ENCODE measurements at places on chromosomes 7 and 10.

DNA sequence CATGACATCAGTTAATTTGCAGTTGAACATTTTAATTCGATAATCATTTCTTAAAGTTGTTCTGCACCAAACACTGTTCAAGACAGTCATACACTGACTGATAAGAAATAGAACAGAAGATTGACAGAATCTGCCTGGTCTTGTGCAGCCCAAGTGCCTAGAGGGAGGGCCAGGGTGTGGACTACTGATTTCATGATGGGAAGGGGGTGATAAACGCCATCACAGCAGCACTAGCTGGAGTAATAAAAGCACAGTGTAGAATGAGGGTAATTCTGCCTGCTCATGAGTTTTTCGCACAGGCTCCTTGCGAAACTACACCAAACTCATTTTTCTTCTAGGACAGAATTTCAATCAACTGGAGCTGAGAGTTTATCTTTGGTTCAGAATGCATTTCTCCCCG, 270.1 kb downstream of the ARL4A start:
- DNase-seq = no peak

DNA sequence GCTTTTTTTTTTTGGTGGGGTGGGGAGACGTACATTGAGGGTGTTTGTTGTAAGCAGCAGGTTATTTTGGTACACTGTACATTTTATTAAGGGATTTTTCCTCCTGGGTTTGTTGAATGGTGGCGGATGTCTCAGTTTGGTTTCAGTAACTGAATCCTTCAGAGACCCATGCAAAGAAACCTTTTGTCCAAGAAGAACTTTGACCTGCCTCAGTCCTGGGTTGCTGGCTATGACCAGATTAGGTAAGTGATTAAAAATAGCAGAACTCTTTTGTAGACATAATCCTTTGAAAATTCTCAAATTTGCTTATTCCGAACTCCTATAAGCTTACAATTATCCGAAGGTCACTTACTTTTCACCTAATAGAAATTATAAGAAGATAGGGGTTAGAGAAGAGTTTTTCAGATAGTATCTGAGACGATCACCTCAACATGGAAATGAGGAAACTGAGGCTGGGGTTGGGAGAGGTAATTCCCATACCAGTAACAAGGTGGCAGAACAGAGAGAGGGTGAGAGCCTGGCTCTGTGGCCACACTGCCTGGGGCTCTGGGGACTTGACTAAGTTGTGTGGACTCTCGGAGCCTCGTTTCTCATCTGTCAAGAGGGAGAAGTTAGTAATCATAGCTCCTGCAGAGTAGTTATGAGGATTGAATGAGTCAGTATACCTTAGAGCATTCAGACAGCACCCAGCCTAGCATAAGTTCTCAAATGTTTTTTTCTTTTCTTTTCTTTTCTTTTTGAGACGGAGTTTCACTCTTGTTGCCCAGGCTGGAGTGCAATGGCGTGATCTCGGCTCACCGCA, 87.4 kb downstream of the CCNY start:
- no peak for DNase-seq

GRCh38 chr7:80047856-80048459, 86.7 kb upstream of the GNAI1 start:
- no peak for DNase-seq

- DNase-seq = no peak
These were observed 7.8 kb upstream of the CYP3A4 start for GRCh38 chr7:99791667-99792369.

DNA sequence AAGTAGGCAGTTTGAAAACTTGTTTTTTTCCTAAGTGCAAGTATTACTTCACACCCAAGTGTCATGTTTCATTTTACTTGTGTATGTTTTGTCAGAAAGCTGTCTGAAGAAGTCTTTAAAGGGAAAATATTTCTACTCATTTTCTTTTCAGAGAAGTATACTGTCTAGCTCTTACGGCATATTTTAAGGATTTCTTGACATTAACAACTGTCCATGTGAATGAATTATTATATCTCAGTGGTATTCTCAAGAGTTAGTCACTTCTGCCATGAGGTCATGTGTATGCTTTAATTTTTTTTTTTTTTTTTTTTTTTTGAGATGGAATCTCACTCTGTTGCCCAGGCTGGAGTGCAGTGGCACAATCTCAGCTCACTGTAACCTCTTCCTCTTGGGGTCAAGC, 229.5 kb downstream of the BICC1 start:
- no peak for DNase-seq

DNA sequence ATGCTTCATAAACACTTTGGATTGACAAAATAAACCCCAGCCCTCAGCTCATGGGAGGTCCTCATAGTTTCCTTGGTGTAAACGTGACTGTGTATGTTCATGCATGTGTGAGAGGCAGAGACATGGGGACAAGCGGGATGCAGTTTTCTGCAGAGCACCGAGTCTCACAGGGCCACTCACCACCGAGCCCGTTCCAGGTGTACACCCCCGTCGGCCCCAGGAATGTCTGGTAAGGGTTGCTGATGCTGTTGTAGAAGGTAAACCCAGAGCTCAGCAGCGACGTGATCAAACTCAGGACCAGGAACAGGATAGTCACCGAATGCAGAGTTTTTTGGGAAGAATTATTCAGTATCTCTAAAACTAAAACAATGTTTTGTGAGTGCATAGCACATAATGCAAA, 9.2 kb downstream of the CLRN3 start:
- no peak for DNase-seq

DNA sequence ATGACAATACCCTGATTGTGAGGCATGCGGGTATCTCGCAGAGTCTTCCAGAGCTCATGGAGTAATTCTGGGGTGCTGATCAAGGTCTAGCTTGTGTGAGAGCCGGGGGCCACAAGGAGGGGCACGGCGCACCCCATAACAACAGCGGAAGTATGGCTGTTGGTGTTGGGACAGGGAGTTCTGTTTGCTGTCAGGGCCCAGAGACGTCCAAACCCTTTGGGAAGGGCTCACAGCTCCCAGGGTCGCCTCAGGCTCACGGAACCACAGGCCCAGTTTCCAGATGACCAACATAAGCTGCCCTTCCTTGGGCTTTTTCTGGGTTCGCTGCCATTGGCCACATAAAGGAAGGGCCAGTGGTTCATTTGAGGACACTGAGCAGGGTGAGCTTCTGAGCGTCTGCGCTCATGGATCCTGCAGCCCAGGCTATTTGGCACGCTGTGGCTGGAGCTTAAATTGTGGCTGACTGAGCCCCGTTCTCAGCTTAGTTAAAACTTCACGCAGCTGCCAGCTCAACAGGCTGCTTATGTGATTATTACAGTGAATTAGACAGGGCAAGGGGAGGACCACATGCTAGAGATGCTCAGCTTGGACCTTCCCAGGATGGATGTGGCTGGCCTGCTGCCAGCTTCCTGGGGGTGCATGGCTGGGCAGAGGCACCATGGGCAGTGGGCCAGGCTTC, 92.3 kb downstream of the DNAJB6 start:
- no peak for DNase-seq

GRCh38 chr10:602391-603005, 87.0 kb downstream of the DIP2C start:
- no peak for DNase-seq

DNA sequence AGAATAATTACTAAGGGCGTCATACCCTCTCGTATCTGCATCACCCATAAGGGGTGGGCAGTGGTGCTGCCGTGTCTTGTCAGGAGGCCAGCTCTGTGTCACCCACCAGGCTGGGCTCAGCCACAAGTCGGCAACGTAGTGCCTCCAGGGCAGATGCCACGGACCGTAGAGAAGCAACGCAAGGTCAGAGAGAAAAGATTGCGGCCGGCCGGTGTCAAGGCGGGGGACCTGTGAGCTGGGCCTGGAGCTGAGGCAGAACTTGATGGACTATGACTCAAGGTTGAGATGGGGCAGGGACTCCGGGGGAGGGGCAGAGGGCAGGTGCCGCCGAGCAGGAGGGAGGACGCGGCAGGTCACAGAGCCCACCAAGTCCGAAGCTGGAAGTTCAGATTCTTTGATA, 29.5 kb downstream of the FOXK1 start:
- DNase-seq = no peak

GRCh38 chr7:2993868-2994267, 49.8 kb downstream of the CARD11 start:
- DNase-seq = no peak

GRCh38 chr7:139702313-139702731, 75.5 kb downstream of the HIPK2 start:
- DNase-seq = no peak

DNA sequence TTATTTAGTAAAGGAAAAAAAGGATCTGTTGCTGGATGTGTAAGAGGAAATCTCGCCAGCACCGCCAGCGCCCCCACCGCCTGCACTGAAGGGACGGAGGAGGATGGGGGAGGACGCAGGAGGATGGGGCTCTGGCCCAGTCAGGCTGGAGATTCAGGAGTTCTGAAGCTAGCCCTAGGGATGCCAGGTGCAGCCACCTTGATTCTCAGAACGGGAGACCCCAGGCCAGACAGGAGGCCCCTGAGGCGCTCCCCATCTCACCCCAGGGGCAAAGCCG, 1.3 kb downstream of the CAMK2B start:
- DNase-seq = no peak

DNA sequence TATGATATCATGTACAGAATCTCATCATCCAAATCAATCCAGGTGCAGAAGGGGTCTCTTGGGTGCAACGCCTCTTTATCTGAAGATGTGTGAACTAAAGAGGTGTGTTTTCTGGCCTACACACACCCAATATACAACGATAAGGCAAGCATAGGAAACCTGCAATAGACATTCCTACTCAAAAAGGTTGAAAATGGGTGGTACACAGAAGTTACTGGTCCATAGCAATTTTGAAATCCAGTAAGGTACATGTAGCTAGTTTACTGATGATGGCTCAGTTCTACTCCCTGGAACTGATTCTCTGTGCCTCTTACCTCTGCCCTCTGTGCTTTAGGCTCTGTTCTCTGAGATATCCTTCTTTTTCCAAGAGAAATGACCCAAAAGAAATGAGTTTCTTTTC, 22.2 kb upstream of the CCDC3 start:
- no peak for DNase-seq

DNA sequence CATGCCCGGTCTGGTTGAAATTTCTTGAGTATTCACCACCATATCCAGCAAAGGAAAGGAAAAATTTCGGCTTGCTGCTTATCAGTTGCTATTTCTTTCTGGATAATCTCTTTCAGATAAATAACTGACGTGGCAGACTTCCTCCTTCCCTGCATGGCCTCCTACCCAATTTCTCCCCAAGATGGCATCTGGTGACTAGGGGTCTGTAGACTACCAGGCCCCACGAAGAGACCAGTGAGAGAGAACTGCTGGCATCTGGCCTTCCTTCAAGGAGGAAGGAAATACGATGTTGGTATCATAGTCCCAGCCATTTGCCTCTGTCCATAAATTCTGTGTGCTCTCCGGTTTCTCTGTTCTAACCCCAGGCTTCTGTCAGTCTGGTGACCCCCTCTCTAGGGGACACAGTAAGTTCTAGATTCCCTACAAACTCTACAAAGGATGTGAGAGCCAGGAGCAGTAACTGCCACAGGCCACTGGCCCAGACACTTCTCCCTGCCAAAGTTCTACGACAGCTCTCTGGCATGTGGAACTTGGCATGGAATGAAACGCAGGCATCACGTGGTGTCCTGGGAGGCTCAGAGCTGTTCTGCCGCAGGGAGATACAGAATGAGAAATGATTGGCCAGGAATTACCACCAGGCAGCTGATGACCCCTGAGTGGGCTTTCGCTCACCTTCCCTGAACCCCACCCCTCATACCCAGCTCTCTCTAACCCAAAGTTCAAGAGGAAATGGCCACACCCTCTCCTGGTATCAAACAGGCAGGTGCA, 30.0 kb upstream of the MSRB2 start:
- no peak for DNase-seq

- no peak for DNase-seq
These were observed 514 bp upstream of the GAD2 start for GRCh38 chr10:26215935-26216584.

All from stimulated activated CD8-positive, alpha-beta memory T cell treated with anti-CD3 and anti-CD28 coated beads, Interleukin-4, amount 100 ng/mL, for 4 hours (primary cell).